Left forelimb (tissue), 1 donor: ENCODE measurements at places on chromosomes 7 and 10.

GRCh38 chr10:29174389-29174788, 114.5 kb upstream of the LYZL1 start:
- no peak for DNase-seq

DNA sequence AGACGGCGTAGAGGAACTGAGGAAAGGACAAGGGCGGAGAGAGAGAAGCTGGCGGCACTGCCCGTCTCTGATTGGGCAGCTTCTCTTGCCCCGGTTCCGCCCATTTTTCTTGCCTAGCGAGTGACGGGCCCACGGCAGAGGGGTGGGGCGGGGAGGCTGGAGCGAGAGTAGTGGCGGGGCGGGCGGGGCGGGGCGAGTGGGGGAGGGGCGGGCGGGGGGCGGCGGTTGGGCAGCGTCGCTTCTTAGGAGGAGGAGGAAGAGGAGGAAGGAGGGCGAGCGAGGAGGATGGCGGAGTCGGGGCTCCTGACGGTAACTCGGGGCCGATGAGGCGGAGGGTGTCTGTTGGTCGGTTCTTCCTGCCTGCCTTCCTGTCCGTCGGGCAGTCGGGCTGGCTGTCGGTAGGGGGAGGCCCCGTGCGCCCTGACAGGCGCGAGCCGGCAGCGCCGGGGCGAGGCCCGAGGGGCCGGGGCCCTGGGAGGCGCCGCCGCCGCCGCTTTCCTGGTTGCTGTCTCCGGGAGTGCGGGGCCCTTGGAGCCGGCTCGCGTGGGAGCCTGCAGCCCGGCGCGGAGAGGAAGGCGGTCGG, at the start of gene SHOC2:
Gene SHOC2, plus strand, starts transcription at position 256 of the 583 bp plus-strand sequence. CDS start 44,755 bp downstream, outside the sequence.
- DNase-seq, result peak; percentile 98

GRCh38 chr10:46266306-46266985, 20.4 kb upstream of the ANTXRL start:
- DNase-seq, result no peak

- no peak for DNase-seq
Observed at GRCh38 chr7:23222439-23223030, 24.0 kb upstream of the GPNMB start.

DNA sequence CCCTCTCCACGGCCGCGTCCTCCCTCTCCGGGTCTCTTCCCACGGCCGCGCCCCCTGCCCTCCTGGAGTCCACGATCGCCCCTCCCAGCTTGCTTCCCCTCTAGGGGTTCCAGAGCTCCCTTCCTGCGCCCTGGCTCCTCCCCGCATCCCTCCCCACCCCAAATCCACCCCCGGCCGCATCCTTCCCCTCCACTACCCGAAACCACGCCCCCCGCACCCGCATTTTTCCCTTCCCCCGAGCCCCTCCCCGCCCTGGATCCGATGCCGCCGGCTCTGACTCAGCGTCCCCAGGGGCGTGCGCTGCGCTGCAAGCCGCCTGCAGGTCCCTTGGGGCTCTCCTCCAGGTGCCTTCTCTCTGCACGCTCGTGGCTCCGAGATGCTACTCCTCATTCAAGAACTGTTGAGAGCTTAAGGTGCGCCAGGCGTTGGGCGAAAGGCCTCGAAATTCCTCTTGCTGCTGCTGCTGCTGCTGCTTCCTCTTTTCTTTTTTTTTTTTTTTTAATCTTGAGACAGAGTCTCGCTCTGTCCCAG, 372 bp upstream of the TMEM130 start:
- DNase-seq, result no peak

GRCh38 chr7:107133396-107133795, 35.4 kb upstream of the HBP1 start:
- no peak for DNase-seq

GRCh38 chr10:84551437-84552120, 223.2 kb downstream of the CCSER2 start:
- DNase-seq, result no peak

DNA sequence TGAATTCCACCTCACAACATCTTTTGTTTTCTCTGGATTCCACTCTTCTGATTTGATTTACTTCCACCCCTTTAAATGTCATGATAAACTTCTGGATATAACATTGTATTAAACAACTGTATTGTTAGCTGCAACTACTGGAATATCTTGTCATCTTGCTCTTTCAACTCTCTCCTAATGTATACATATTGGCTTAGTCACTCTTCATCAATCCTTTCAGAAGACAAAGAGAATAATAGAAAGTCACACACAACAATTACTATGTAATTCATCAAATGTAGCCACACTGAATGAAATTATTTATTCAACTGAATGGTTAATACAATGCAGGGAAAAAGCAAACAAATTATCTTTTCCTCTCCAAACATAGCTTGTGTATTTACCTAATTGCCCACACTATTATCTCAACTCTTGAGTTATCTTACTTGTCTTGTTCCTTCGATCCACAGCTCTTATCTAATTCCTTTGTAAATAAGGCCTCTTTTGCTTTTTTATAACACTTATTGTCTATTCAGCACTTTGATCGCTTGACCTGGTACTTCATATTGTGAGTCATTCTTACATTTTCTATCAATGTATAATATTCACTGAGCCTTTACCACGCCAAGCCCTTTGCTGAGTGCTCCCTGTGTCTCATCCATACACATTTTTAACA, 16.7 kb downstream of the SEMA3A start:
- no peak for DNase-seq

GRCh38 chr10:100637785-100638184, 102.0 kb downstream of the HIF1AN start:
- DNase-seq, result no peak

DNA sequence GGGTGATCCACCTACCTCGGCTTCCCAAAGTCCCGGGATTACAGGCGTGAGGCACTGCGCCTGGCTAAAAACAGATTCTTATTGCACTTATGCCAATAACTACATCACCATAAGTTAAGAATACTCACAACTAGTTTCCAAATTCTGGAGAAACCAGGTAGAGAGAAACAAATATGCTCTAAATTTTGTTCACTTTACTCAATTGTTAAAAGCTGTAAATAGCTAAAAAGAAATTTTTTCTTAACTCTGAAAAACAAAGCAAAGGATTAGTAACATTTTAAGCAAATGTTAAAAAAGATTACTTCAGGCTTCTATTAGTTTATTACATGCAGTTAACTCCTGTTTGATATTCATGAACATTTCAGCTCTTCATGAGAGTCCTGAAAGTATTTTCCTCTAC, 28.3 kb upstream of the ZMIZ2 start:
- no peak for DNase-seq

DNA sequence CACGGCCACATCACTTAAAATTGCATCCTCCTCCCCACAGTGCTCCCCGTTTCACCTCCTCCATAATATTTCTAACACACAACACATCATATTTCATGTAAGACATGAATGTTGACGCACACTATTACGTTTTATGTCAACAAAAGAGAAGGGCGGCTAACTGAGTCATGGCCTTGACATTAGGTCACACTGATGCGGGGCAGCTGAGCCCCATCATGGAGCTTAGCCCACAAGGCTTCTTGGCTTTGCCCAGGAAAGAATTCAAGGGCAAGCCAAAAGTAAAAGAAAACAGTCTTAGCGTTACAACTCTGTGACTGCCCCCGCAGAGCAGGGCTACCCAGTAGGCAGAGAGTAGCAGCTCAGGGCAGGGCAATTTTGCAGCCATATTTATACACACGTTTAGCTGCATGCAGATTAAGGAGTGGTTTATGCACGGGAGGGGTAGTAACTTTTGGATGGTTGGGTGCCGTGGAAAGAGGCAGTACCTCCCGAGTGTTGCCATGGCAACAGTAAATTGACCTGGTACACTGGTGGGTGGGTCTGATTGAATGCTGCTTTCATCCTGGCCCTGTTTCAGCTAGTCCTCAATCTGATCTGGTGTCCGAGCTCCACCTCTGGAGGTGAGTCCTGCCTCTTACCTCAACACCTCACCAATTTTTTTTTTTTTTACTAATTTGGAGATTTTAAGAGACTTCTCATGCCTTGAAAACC, 156.2 kb upstream of the FRMD4A start:
- DNase-seq, result no peak

DNA sequence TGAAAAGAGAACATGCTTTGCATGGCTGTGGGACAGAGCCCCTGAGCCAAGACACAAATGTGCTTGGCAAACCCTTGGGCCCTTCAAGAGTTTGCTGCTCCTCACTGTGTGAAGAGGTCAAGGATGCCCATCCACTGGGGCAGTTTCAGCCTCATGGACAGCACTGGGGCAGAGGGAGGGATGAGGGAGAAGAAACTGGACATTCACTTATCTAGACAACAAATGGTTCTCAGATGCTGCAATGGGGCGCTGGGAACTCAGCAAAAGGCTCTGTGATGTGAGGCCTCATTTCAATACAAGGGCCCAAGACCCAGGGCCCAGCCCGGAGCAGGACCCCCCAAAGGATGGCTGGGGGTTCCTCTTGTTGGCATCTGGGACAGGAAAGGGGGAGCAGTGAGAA, 49.1 kb downstream of the EBF3 start:
- DNase-seq, result no peak

- DNase-seq, result no peak
Observed at GRCh38 chr7:102413091-102413490, 16.9 kb downstream of the PRKRIP1 start.

DNA sequence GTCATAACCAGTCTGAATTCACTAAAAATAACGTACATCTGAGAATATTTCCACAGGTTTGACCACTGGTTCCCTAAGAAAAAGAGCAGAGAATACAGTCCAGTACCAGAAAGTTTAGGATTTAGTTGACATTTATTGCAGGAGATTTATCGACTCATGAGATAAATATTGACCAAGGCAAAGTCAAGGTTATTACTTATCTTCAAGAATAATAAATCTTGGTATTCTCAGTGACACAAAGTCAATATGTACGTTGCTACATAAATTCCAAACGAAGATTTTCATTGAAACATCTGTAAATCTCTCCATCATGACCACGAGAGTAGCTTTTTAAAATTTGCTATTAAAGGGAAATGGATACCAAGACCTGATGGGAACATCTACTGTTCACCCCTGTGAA, 39.4 kb upstream of the GRB10 start:
- DNase-seq, result no peak

- DNase-seq, result no peak
Observed at GRCh38 chr10:103546401-103546800, 52.9 kb downstream of the NEURL1 start.

DNA sequence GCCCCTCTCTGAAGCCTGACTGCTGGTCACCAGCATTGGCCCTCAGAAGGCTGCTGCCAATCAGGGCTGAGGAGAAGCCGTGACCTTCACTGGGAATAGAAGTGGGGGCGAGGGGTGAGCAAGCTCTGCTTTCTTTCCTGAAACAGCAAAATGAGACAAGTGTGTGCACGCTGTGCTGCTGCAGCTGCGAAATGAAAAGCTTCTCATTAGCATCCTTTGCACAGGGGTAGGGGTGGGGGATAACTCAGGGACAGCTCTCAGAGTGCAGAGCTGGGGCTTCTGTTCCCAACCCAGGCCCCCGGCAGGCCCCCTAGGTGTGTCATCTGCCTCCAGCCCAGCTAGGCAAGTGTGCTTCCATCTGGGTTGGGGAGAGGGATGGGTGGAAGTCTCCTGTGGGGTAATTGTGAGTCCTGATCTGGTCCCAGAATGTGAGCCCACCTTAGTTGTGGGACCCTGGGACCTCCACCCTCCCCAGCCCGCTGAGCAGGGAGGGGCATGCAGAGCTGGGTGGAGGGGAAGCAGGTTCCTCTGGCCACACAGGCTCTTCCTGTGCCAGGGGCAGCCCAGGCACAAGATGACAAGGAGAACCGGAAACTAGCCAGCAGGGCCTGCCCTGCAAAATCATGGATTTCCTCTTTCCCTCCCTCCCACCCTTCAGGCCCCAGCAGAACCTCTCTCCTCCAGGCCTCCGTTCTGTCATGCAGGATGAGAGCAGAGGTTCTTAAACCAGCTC, 22.2 kb downstream of the ZNF467 start:
- peak; percentile 49 for DNase-seq

- no peak for DNase-seq
Observed at GRCh38 chr7:11650030-11650429, 182.0 kb downstream of the THSD7A start.

DNA sequence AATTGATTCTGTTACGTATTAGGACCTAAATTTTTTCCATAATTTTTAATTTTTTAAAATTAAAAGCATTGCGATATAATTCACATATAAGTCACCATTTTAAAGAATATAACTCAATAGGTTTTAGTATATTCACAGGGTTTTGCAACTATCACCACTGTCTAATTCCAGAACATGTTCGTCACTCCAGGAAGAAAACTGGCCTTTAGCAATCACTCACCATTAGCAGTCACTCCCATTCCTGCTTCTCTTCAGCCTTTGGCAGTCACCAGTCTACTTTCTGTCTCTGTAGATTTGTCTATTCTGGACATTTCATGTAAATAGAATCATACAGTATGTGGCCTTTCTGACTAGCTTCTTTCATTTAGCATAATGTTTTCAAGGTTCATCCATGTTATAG, 176.5 kb downstream of the EXOC4 start:
- no peak for DNase-seq

DNA sequence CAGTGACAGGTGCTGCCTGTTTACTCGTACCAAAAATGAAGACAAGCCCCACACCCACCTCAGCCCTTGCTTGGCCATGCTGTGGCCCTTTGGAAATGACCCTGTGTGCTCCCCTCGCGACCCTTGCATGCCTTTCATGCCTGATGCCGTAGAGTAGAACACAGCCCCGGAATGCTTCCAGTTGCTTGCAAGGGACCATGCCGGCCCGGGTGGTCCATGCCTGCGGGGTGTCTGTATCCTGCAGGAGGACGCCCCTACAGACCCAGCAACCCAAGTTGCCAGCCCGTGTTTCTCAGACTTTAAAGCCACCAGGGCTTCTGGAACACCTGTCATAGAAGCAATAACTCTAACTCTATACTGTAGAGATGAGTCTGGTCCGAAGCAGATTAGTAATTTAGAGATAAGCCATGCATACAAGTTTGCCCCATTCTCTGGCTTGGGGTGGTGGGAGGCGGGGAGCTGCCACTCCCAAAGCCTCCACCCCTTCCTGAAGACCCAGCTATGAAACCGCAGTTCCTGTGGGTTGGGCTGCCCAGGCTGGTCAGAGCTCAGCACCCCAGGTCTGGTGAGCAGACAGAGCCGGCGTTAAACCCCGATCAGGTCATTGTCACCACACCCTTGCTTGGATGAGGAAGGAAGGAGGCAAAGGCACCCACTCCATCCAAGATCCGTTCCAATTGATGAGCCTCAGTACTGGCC, 143.5 kb downstream of the ADCY1 start:
- DNase-seq, result no peak

DNA sequence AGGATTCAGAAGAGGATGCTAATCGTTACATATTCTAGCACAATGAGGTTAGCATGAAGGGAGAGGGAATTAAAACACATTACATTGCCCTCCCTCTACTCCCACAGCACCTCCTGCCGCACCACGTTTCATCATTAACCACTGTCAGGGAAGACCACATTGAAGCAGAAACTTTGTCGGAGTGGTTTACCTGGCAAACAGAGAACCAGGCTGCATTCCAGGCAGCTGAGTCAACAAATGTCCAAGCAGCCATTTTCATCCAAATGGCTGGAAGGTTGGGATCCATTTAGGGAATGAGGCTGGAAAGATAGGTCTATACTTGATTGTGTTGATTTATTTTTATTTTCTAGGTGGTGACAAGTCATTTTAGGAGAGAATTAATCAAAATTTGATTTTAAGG, 273.6 kb downstream of the DYNC1I1 start:
- no peak for DNase-seq

DNA sequence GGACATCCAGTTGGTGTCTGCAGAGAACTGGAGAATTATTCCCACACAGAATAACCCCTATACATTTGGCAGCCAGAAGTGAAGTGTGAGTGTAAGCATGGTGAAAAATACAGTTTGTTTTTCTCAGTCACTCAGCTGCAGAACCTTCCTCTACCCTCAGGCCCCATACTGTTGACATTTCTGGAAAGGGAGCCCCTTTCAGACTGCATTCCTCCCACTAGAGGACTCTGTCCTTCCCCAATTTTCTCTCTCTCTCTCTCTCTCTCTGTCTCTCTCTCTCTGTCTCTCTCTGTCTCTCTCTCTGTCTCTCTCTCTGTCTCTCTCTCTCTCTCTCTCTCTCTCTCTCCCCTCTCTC, 86.8 kb upstream of the STEAP1B start:
- no peak for DNase-seq
